ENCODE measurements at places on chromosomes 4 and X. TPM values are rescaled to one million over a fixed set of nuclear protein-coding genes. Genes with fewer than 3 reads are reported as not detected.

Gene ADH1B
- total RNA-seq, result 22.1 TPM

Gene APELA
- not detected for total RNA-seq

Gene TEX13B
- not detected for total RNA-seq

Gene PDLIM3
- 62.4 TPM for total RNA-seq

Gene RPA4
- 1.2 TPM for total RNA-seq

Gene NSG1
- 0.72 TPM for total RNA-seq

Gene NALF2
- not detected for total RNA-seq

Gene DCX
- not detected for total RNA-seq

Gene PPARGC1A
- 0.13 TPM for total RNA-seq

Gene HSFX4
- total RNA-seq, result not detected

Gene HTT
- 76.5 TPM for total RNA-seq
